ENCODE measurements at places on chromosomes 1 and 21.

GRCh38 chr1:51920130-51920529, 41.6 kb upstream of the NRDC start:
- DNase-seq: no peak

DNA sequence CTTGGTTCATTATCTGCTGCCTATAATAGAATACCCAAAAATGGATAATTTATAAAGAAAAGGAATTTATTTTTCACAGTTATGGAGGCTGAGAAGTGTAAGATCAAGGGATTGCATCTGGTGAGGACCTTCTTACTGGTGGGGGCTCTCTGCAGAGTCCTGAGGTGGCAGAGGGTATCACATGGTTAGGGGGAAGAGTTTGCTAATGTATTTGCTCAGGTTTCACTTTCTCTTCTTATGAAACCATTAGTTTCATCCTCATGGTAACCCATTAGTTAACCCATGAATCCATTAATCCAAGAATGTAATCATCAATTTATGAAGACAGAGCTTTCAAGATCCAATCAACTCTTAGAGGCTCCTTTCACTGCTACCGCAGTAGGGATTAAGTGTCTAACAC, 120.6 kb downstream of the DNM3 start:
- no peak for DNase-seq

DNA sequence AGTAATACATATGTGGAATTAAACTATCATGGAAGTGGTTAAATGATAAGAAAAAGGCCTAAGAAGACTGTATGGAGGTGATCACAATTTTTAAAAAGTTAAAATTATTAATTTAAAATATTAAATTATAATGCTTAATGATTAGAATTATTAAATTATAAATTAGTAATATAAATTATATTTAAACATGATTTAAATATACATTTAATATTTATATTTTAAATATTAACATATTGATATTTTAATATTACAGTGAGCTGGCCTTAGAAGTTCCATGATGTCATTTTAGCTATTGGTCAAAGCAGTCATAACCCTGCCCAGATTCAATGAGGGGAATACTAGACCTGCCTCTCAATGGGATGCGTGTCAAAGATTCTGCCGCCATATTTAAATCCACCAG, 281.2 kb downstream of the PRDM2 start:
- no peak for DNase-seq

DNA sequence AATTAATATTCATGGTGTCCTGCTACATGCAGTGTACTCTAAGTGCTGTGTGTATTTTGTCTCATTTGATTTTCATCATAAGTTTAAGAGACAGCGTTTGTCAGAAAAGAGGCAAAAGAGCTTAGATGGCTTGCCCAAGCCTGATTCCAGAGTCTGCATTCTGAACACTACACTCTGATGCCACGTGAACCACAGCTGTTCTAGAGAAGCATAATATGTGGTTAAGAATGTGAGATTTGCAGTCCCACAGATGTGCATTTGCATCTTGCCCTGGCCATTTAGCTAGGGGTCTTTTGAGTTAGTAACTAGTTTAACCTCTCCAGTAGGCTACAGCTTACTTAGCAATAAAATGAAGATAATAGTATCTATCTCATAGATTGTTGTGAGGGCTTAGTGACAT, 9.2 kb upstream of the GADD45A start:
- no peak for DNase-seq

GRCh38 chr1:116475850-116476218, 95.0 kb downstream of the CD58 start:
- DNase-seq: no peak

- no peak for DNase-seq
Measured at GRCh38 chr1:215539803-215540570, 27.1 kb upstream of the KCTD3 start.

DNA sequence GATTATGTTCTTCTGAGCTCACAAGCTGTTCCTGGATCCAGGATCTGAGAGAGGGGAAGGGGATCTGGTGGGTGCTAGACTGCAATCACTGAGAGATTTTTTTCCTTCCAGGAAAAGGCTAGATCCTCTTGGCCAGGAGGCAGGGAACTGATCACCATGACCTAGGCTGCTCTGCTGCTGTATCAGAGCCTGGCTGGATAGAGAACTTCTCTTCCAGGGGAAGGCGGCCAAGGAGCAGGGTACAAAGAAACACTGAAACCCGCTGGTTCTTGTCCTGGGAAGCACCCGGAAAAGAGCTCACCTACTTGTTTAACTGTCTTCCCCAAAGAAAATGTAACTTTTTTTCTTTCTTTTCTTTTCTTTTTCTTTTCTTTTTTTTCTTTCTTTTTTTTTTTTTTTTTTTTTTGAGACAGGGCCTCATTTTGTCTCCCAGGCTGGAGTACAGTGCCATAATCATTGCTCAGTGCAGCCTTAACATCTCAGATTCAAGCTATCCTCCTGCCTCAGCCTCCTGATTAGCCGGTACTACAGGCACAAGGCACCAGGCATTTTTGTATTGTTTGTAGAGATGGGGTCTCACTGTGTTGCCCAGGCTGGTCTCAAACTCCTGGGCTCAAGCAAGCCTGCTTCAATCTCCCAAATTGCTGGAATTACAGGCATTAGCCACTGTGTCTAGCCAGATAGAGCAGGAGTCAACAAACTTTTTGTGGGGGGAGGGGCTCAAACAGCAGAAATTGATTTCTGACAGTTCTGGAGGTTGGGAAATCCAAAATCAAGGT, 12.4 kb upstream of the RPS6KA1 start:
- DNase-seq: no peak

DNA sequence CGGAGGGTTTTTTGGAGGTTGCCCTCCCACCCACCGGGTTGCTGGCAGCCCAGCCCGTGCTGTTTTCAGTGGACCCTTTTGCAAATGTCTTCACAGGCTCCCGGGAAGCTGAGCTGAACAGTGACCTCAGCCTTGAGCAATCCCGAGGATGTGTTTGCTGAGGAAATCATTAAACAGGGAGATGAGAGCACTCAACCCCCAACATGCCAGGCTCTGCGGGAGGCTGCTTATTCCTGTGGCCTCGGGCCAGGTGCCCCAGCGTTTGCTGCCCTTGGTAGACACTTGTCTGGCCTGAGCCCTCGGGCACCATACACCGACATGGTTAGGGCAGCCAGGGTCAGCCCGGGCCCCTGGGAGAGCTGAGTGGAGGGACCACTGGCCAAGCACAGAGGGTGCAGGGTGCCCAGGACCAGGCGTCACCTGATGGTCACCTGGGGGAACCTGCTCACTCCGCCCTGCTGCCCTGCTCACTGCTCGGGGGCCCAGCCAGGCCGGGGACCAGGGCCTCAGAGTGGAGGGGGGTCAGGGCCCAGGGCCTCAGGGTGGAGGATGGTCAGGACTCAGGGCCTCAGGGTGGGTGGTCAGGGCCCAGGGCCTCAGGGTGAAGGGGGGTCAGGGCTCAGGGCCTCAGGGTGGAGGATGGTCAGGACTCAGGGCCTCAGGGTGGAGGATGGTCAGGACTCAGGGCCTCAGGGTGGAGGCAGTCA, 42.5 kb upstream of the POFUT2 start:
- DNase-seq: no peak

- DNase-seq: no peak
Measured at GRCh38 chr1:86515597-86515996, 31.3 kb upstream of the CLCA4 start.

- DNase-seq: no peak
Measured at GRCh38 chr1:247077213-247077612, 1.4 kb downstream of the ZNF670 start.

DNA sequence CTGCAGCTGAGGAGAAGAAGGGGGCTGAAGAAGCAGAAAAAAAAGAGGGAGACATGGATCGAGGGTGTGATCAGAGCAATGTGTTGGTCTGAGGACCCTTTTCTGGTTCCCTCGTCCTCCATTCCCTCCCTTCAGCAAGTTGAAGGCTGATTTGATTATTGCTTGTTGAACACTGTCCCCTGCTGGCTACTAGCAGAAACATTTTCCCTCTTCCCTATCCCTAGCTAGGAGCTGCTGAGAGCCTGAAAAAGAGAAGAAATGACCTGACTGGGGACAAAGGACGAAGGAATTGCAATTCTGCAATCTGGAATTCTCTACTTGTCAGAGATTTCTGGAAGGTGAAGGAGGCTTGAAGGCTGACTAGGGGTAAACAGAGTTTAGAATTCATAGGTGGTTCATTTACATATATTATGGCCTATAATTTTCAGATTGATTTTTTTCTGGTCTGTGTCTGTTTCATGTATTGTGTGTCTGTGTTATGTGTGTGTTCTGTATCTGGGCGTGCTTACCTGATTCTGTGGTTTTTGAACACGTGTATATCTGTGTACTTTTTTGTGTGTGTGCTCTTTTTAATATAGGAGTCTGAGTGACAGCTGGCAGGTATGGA, 9.8 kb downstream of the NHLH1 start:
- no peak for DNase-seq
